ENCODE measurements at places on chromosomes 16 and 17.
A peak's percentile ranks its signal among the peaks of the same experiment; 100 is the strongest.

GRCh38 chr17:8366231-8366630 is 10.3 kb downstream of the KRABD2 start:
- no peak for DNase-seq

GRCh38 chr16:63596716-63597115 is 1525.1 kb downstream of the CDH11 start:
- no peak for DNase-seq

GRCh38 chr16:89230255-89230654 is 12.8 kb downstream of the ZNF778 start:
- no peak for DNase-seq

DNA sequence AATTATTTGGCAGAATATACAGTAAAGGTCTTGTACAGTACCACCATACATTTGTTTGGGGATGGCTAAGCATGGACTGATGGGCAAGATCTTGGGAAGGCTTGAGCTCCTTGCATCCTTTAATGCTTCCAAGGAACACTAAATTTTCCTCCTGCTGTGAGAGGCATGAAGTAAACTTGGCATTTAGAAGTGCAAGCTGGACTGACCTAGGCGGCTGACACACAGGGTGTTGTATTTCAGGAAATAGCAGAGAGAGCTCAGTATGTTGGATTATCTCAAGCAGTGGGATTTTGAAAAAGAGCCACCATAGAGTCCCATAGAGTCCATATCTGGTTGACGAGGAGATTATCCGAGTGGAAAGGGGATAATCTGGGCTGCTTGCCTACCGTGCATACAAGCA is 2137.1 kb downstream of the TP53TG3F start:
- no peak for DNase-seq

DNA sequence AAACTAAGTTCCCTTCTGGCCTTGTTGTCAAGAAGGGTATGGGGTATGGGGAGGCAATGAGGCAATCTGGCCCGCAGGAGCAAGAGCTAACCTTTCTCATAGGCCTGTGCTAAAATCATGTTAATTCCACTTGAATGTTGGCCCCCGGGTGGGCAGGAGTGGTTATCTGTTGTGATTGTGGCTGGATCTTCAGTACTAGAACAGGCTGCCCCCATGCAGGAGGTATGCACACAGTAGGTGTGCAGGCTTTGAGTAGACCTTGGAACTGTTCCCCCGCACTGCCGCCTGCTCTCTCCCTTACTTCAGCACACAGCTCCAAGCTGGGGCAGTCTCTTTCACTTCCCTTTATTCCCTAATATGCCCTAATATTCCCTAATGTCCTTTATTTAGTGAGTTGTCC is 52.4 kb upstream of the TANGO6 start:
- no peak for DNase-seq

- no peak for DNase-seq
These were observed 69.8 kb downstream of the NT5M start for GRCh38 chr17:17372856-17373520.

DNA sequence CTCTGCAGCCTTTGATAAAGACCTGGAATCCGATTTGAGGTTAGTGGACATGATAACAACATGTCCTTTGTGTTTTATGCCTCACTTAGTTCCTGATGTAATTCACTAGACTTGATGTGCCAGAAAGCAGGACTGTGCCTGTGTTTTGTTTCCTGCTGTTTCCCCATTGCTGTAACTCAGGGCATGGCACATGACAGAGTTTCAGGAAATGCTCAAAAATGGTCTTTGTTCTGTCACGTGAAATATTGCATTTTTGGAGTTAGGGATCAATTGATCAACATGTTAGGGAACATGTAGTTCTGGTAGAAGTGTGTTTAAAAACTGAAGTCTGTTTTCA is 32.8 kb downstream of the DHX38 start:
- DNase-seq: no peak

GRCh38 chr16:76370344-76370743 is 93.1 kb downstream of the CNTNAP4 start:
- no peak for DNase-seq

DNA sequence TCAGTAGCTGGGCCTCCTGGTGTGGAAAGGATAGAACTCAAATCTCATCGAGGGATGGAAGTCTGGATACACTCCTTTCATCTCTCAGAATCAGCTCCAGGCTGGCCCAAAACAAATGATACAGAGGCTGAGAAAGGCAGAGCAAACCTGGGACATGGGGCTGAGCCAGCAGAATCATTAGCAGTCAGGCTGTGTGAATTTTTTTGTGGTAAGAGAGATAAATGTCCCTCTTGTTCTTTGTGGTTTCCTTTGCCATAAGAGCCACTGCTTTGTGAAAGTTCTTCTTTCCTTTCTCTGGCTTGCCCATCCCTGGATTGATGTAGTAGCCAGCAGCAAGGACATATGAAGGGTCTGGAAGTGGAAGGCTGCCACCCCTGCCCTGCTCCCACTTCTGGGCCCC is 146.2 kb downstream of the CDH13 start:
- no peak for DNase-seq

- DNase-seq: no peak
These were observed 103.3 kb downstream of the CA4 start for GRCh38 chr17:60253048-60253447.

GRCh38 chr16:48113001-48113400 is 42.8 kb downstream of the ABCC12 start:
- no peak for DNase-seq

DNA sequence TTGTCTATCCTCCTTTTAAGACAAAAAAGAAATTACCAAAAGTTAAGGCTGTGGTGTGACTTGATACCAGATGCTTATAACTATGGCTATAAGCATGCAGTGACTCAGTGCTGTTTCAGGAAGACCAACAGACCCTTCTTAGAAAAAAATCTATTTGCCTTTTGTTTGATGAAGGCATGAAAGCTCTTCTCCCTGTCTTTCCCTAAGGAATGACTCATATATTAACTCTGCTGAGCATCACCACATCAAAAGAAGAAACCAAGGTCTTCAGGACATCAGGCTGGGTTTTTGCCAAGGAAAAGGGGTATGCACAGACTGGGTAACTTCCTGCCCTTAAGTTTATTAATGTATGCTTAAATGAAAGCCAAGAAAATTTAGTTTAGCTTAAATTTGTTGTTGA is 47.1 kb downstream of the VMP1 start:
- no peak for DNase-seq

DNA sequence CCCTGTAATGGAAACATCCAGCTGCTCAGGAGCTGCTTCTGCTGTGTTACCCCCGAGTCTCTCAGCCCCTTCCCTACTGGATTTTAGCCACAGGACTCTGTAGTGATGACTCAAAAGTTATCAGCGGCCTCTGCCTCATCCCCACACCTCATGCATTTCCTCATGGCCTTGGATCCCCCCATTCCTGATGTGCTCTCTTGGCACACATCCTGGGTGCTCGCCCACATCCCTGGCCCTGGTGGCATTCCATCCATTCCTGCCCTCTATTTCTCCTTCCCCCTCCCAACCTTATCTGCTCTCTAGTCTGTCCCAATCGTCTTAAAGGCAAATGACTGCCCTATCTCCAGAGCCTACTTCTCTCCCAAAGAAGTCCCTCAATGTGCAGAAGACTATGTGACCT is 24.6 kb downstream of the MARF1 start:
- no peak for DNase-seq

GRCh38 chr16:84427553-84427952 is 59.2 kb downstream of the ATP2C2 start:
- DNase-seq: no peak

GRCh38 chr17:67476787-67477335 is 99.8 kb downstream of the PITPNC1 start:
- no peak for DNase-seq

- DNase-seq: no peak
These were observed 482.2 kb upstream of the GOT2 start for GRCh38 chr16:59216291-59216690.

GRCh38 chr17:44279666-44280391 is 11.9 kb upstream of the SLC4A1 start:
- no peak for DNase-seq

DNA sequence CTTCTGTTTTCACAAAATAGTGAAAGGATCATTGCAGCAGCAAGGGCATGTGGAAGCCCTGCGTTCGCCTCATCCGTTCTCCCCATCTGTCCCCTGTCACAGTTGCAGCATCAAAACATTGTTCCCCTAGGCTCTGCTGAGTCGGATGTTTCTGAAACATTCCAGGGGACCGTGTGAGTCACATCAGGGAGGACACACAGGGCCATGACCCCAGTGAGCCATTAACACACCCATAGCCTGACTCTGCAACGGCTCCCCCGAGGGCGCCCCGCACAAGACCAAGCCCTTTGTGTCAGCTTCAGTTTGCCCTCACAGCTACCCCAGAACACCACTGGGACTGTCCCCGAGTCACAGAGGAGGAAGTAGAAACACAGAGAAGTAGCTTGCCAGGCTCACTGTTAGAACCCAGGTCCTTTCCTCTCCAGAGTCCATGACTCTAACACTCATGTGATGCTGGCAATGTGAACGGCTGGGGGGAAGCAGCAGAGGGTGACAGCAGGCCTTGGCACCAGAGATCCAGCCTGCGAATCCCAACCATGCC is 63.3 kb upstream of the HSBP1 start:
- no peak for DNase-seq

DNA sequence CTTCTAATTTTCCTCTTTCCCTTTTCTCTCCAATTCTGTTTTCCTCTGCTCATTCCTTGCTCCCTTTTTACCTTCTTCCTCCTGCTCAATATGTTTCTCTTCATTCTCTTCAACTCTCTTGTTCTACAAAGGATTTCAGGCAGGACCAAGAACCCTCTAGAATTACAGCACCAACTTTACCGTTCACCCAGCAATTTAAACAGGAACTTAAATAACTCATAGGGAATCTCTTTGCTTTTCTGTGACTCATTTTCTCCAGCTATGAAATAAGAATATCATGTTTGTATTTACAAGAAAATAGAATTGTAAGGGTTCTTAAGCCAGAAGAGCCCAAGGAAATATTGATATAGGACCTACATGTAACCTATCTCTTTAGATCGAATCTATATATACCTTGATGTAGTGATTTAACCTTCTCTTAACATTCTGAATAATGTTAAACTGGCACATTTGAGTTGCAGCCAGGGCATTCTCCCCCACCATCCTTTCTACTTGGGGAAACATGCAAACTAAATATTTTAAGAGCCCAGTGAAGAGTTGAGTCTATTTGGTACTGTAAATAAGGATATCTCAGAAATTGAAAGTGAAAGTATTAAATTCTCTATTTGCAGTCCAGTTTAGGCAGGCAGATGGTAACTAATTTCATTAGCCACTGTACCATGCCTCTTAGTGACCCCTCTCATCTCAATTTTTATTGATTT is 137.0 kb downstream of the ANKFN1 start:
- DNase-seq: no peak

DNA sequence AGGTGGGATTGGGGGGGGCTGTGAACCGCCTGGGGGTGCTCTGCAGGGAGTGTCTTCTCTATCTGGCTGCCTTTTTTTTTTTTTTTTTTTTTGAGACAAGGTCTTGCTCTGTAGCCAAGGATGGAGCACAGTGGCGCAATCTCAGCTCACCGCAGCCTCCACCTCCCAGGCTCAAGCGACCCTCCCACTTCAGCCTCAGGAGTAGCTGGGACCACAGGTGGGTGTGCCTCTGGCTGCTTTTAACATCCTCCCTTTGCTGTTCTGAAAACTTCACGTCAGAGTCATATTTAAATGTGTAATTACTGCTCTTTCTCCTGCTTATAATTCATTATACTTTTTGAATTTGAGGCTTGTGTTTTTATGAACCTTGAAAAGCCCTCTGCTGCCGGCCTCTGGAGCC is 78.4 kb downstream of the ZNF778 start:
- DNase-seq: no peak

GRCh38 chr16:27174007-27174406 is 29.3 kb upstream of the KDM8 start:
- peak; percentile 94 for DNase-seq

- no peak for DNase-seq
These were observed 604.0 kb upstream of the SALL1 start for GRCh38 chr16:51755039-51755501.

- DNase-seq: no peak
These were observed 77.3 kb upstream of the CDH5 start for GRCh38 chr16:66289051-66289680.

GRCh38 chr16:59605706-59606105 is 871.6 kb upstream of the GOT2 start:
- no peak for DNase-seq

DNA sequence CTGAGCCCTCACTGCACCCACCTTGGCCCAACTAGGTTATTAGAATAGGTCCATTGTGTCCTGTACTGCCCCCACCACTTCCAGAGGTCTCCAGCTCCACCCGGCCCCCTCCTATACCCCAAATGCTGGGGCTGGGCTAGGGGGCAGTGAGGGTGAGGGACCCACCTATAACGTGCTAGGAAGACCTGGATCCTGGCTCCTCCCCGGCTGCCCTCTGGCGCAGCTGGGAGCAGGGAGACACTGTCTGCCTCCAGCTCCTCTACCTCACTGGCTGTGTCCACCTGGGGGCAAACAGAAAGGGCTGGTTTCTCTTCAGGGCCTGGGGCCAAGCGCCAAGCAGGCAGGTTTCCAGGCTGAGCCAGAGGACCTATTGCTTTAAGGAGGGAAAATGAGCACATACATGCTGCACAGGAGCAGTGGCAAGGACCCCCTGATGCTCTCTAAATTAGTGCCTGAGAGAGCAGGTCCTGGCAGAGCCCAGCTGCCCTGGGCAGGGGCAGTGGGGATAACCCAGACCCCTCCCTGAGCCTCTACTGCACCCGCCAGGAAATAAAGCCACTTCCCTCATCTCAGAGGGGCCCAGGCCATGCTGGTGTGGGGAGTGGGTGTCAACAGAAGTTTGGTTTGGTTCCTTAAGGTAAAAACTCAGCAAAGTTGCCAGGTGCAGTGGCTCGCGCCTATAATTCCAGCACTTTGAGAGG is 12.2 kb downstream of the TSPOAP1 start:
- no peak for DNase-seq

DNA sequence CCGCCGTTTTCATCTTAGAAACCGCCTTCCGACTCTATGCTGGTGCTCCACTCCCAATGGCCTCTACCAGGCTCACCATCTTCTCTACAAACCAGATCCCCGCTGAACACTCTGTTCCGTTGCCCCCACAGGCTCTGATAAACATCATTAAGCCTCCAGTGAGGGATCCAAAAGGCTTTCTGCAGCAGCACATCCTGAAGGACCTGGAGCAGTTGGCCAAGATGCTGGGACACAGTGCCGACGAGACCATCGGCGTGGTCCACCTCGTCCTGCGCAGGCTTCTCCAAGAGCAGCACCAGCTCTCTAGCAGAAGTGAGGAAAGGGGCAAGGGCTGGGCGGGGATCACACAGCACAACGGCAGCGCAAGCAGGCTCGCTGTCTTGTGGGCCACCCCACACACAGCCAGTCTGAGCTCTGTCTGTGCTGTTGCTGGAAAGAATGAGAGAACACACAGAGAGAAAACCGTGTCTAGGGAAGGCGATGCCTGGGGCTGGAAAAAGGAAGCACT is 33.5 kb upstream of the ENDOV start:
- no peak for DNase-seq

- no peak for DNase-seq
These were observed 5.8 kb upstream of the RSL1D1 start for GRCh38 chr16:11857161-11857560.

GRCh38 chr16:49866595-49867071 is 10.7 kb upstream of the ZNF423 start:
- no peak for DNase-seq
